ENCODE measurements at places on chromosomes 2 and 18.
A peak's percentile ranks its signal among the peaks of the same experiment; 100 is the strongest.

DNA sequence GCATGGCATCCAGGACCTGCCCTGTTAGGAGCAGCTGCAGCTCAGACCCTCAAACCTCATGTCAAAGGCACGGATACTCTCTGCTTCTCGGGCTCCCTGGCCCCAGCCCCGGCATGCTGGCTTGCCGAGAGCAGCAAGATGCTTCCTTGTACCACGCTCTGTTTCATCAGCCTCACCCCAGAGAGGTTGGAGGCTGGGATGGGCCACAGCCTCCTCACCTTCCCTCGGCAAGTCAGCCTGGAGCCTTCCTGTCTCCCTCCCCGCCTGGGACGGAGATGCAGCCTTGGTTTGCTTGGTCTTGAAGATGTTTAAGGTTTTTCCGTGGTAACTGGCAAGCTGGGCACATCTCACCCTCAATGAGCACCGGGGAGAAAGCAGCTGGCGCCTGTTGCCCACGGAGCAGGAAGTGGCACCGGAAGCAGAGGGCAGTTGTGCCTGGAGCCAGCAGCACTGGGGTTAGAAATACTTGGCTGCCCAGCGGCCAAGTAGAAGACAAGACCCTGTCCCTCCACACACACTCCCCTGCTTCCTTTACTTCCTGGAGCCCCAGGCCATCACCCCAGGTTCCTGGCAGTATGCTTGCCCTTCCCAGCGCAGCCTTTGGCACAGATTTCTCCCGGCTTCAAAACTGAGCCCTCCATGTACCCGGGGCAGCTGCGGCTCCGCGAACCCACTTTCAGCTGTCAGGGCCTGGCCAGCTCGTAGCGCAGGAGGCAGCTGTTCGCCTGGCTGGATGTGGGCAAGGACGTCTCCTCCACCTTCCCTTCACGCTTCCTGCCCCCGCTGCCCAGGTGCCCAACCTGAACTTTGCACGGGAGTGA is 17.4 kb downstream of the FBLN7 start:
- no peak for DNase-seq

- no peak for DNase-seq
Observed at GRCh38 chr2:227308784-227309183, 16.3 kb upstream of the MFF start.

GRCh38 chr18:13890761-13891361 is 24.5 kb downstream of the MC2R start:
- no peak for DNase-seq

DNA sequence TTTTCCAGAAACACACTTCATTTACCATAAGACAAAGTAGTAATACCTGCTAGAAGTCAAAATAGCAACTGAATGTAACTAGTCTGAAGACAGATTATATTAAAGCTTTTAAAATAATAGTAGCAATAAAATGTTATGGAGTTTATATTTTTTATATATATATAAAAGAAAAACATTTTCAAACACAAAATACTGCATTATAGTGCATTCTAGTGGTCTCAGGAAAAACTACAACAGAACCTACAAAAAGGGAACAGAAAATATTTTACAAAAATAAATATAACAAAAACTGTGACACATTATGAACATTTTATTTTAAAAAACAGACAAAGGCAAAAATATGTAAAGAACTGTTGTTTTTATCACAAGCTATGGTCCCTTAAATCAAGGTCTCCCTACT is 48.0 kb downstream of the STRN start:
- peak; percentile 10 for DNase-seq

DNA sequence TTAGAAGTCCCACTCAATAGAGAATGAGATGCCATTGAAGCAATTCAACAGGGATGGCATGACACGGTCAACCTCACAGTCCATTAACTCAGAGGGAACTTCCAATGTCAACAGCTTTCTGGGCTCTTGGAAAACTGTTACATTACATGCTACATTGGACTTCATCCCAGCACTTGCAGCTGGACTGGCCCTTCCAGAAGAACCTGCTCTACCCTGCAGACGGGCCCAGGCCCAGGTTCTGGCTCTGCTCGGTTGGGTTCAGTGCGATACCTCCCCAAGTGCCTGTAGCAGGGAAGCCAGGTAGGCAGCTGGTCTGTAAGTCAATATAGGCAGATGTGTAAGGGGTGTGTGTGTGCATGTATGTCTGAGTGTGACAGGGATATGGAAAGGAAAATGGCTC is 12.9 kb downstream of the LAMA1 start:
- no peak for DNase-seq
